T-cell (primary cell): ENCODE measurements at places on chromosomes 2 and 18. TPM values are rescaled to one million over a fixed set of nuclear protein-coding genes. Genes with fewer than 3 reads are reported as not detected.

DNA sequence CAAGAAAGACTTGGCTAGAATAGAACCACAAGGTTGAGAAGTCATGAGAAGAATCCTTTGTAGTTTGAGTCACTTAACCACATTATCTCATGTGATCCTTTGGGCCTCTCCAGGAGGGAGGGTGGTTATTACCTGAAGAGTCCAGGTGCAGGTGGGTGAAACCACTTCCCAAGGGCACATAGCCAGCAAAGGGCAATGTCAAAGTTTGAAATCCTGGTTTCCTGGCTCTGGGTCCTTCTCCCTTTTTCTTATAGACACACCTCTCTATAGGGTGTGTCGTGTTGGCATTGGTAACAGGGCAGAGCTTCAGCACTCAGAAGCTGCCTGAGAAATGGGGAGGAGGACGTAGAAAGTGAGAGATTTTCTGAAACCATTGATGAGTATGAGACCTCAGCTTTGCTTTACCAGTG, 137.9 kb downstream of the MGAT5 start:
- no peak overlapping the region for H3K4me3 ChIP-seq
- peaks cover 4% of the 10 kb centered on the region for H3K36me3 ChIP-seq
- no peaks in the 10 kb centered on the region for H3K4me1 ChIP-seq
- no peaks in the 10 kb centered on the region for H3K27me3 ChIP-seq
- no peak for DNase-seq

GRCh38 chr2:46716927-46717326, 198.7 kb downstream of the MCFD2 start:
- no peaks in the 10 kb centered on the region for H3K27me3 ChIP-seq
- H3K36me3 ChIP-seq: no peaks in the 10 kb centered on the region
- no peak overlapping the region for H3K4me3 ChIP-seq
- H3K27ac ChIP-seq: no peak overlapping the region
- DNase-seq: no peak
- peaks cover 4% of the 10 kb centered on the region for H3K4me1 ChIP-seq

- no peaks in the 10 kb centered on the region for H3K36me3 ChIP-seq
- H3K4me1 ChIP-seq: peaks cover 5% of the 10 kb centered on the region
- H3K27ac ChIP-seq: no peak overlapping the region
- H3K27me3 ChIP-seq: peaks cover 14% of the 10 kb centered on the region
- no peak overlapping the region for H3K4me3 ChIP-seq
Observed at GRCh38 chr2:9335322-9335832, 88.0 kb downstream of the ITGB1BP1 start.

- no peak for DNase-seq
- no peak overlapping the region for H3K27ac ChIP-seq
- H3K4me3 ChIP-seq: no peak overlapping the region
- peaks cover 13% of the 10 kb centered on the region for H3K27me3 ChIP-seq
- no peaks in the 10 kb centered on the region for H3K36me3 ChIP-seq
Observed at GRCh38 chr2:121004950-121005349, 269.3 kb downstream of the GLI2 start.

DNA sequence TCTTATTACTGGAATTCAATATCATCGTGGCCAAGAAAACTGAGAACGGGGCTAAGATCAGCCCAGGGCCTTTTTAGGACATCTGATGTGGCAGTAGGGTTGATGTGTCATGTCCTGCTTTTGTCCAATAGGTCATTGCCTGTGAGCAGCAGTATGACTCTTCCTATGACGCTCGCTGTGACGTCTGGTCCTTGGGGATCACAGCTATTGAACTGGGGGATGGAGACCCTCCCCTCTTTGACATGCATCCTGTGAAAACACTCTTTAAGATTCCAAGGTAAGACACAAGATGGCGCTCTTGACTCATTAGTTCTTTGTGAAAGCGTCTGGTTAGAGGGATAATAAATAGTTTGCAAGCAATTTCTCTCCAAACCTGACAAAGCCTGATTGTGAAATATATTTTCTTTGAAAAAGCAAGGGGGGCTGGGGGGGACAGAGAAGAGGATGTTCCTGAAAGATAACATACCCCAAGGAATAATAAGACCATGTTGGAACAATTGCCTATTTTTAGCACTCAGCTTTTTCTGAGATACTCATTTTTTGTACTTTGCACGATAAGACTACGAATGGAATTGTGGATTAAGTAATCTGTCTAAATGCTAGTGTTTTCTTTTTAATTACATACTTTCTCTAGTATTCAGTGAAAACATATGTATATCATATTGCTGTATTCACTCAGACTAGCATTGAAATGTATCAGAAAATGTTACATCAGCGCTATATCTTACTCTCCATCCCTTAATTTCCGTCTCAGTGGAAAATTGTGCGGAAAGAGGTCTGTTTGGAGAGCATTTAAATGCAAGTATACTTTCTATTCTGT, 58.1 kb downstream of the MYO3B start:
- H3K27me3 ChIP-seq: peaks cover under 1% of the 10 kb centered on the region
- no peak for DNase-seq
- H3K4me3 ChIP-seq: no peak overlapping the region
- no peaks in the 10 kb centered on the region for H3K36me3 ChIP-seq

DNA sequence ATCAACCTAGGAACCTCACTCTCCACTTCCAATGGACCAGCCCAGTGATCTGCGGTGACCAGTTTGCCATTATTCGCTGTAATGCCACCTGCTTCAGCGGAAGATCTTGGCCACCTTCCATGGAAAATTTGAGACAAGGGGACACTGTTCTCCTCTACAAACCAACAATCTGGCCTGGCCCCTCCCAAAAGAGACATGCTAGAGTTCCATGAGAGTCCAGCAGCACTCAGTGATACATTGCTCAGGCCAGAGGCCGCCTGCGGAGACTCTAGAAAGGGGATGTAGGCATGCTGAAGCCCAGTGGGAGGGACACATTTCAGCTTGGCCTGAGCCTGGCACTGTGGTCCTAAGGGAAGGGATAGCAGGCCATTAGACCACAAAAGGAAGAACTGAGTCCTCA, 58.3 kb downstream of the COL6A3 start:
- H3K4me3 ChIP-seq: no peak overlapping the region
- H3K36me3 ChIP-seq: no peaks in the 10 kb centered on the region
- no peak for DNase-seq
- H3K27me3 ChIP-seq: no peaks in the 10 kb centered on the region
- H3K27ac ChIP-seq: no peak overlapping the region

GRCh38 chr2:218445602-218446001, 26.7 kb downstream of the VIL1 start:
- no peaks in the 10 kb centered on the region for H3K27me3 ChIP-seq
- DNase-seq: no peak
- no peak overlapping the region for H3K27ac ChIP-seq
- peaks cover 13% of the 10 kb centered on the region for H3K36me3 ChIP-seq
- no peak overlapping the region for H3K4me3 ChIP-seq
- H3K4me1 ChIP-seq: no peaks in the 10 kb centered on the region

REG3G gene
- total RNA-seq: not detected

GRCh38 chr2:41963661-41964525, 83.9 kb upstream of the PKDCC start:
- no peak overlapping the region for H3K4me3 ChIP-seq
- no peaks in the 10 kb centered on the region for H3K4me1 ChIP-seq
- no peak for DNase-seq
- H3K27ac ChIP-seq: no peak overlapping the region

DNA sequence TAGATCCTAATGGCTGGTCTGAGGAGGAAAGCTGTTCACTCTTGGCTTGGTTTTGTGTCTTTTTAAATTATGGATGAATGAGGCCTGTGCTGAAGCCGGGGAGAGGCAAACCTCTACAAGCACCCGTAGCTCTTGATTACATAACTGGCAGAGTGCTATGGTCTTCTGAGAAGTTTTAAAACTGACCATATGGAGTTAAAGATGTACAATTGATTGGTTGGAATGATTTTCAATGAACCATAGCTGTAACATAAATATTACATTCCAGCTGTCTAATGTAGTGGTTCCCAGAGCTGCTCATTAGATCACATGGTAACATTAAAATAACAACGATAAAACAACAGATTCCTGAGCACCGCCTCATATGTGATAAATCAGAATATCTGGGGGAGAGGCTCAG, 71.1 kb upstream of the MAP4K3 start:
- H3K4me3 ChIP-seq: no peak overlapping the region
- H3K4me1 ChIP-seq: no peaks in the 10 kb centered on the region
- H3K27ac ChIP-seq: no peak overlapping the region

DNA sequence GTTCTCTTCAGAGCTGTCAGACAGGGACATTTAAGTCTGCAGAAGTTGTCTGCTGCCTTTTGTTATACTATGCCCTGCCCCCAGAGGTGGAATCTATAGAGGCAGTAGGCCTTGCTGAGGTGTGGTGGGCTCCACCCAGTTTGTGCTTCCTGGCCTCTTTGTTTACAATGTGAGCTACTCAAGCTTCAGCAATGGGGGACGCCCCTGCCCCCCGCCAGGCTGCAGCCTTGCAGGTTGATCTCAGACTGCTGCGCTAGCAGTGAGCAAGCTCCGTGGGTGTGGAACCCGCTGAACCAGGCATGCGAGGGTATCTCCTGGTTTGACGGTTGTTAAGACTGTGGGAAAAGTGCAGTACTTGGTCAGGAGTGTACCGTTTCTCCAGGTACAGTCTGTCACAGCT, 24.0 kb upstream of the PAIP2B start:
- no peaks in the 10 kb centered on the region for H3K36me3 ChIP-seq
- no peak overlapping the region for H3K4me3 ChIP-seq
- no peaks in the 10 kb centered on the region for H3K27me3 ChIP-seq
- H3K4me1 ChIP-seq: no peaks in the 10 kb centered on the region
- DNase-seq: no peak

ST6GAL2 gene
- total RNA-seq: not detected

DNA sequence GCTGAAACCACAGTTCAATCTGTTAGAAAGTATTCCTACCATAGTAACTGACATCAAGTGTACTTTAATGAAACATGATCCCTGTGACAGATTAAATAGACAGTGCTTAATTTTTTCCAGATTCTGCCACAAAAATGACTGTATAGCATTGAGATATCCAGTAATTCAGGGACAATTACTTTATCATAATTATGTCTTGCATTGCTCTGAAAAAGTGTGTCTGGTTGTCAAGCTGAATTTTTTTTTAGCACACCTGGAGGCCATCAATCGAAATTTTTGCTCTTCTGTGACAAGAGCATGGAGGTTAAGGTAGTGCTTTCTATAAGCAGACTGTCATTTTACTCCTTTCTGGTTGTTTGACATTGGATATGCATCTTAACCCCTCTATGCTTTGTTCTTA, 1083.8 kb upstream of the NRXN1 start:
- H3K36me3 ChIP-seq: no peaks in the 10 kb centered on the region
- no peak overlapping the region for H3K4me3 ChIP-seq
- no peaks in the 10 kb centered on the region for H3K4me1 ChIP-seq
- H3K27me3 ChIP-seq: no peaks in the 10 kb centered on the region
- no peak for DNase-seq

DNA sequence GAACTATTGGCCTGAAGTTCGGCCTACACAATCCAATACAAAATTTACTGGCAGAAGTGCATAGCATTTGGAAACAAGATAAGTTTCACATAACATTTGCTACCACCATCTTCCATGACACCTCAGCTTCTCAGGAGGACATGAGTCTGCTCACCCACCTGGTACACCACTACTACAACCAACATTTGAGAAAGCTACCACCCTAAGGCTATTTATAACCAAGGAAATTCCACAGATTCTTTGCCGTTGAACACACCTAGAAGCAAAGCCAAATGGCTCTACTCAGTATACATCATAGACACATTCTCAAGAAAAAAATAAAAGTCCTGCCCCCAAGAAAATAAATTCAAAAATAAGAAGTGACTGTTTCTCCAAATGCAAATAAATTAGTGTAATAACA, 145.3 kb downstream of the SPAG16 start:
- no peaks in the 10 kb centered on the region for H3K27me3 ChIP-seq
- DNase-seq: no peak
- no peak overlapping the region for H3K4me3 ChIP-seq
- H3K27ac ChIP-seq: no peak overlapping the region
- no peaks in the 10 kb centered on the region for H3K36me3 ChIP-seq

DNA sequence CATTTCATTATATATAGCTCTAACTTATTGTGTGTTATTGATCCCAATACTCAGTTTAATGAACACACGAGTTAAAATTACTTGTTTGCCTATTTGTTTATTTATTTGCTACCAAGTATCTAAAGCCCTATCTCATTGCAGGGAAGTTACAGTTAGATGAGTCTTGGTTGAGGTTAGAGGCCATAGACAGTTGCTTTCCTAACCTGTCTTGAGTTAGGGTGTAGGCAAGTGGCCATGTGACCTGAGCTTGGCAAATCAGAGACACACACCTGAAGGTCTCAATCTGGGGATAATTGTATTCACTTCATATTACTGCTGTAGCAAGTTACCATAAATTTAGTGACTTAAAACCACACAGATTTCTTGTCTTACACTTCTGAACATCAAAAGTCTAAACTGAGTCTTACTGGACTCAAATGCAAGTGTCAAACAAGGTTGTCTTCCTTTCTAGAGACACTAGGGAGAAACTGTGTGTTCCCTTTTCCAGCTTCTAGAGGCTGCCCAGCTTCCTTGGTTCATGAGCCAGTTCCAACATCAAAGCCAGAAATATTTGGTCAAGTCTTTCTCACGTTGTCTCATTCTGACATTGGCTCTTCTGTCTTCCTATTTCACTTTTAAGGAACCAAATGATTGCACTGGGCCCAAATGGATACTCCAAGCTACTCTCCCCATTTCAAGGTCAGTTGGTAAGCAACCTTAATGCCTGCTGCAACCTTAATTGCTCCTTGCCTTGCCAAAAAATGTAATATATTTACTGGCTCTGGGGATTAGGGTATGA, 39.7 kb downstream of the COL3A1 start:
- no peak overlapping the region for H3K4me3 ChIP-seq
- H3K4me1 ChIP-seq: no peaks in the 10 kb centered on the region
- no peak for DNase-seq
- H3K27me3 ChIP-seq: no peaks in the 10 kb centered on the region
- no peaks in the 10 kb centered on the region for H3K36me3 ChIP-seq

TTLL4 gene
- total RNA-seq: 29.6 TPM

- H3K27ac ChIP-seq: no peak overlapping the region
- no peak overlapping the region for H3K4me3 ChIP-seq
- H3K4me1 ChIP-seq: no peaks in the 10 kb centered on the region
- H3K36me3 ChIP-seq: no peaks in the 10 kb centered on the region
- H3K27me3 ChIP-seq: peaks cover 17% of the 10 kb centered on the region
Observed at GRCh38 chr2:235043762-235044500, 92.1 kb downstream of the SH3BP4 start.

GRCh38 chr2:45003579-45004551, 5.4 kb downstream of the SIX2 start:
- peaks cover 36% of the 10 kb centered on the region for H3K4me1 ChIP-seq
- H3K27ac ChIP-seq: no peak overlapping the region
- DNase-seq: no peak
- H3K36me3 ChIP-seq: no peaks in the 10 kb centered on the region
- H3K27me3 ChIP-seq: peaks cover 28% of the 10 kb centered on the region
- H3K4me3 ChIP-seq: no peak overlapping the region
